ENCODE measurements at places on chromosomes 2 and 18.

- no peak for DNase-seq
These were observed 21.6 kb upstream of the RPRD1A start for GRCh38 chr18:36089001-36089400.

GRCh38 chr2:98008415-98008814, 12.7 kb upstream of the TMEM131 start:
- no peak for DNase-seq

GRCh38 chr2:65749545-65749944, 317.1 kb upstream of the SPRED2 start:
- no peak for DNase-seq

GRCh38 chr18:70039186-70039585, 91.5 kb upstream of the CD226 start:
- DNase-seq, result no peak

GRCh38 chr2:10366601-10367270, 64.0 kb downstream of the HPCAL1 start:
- DNase-seq, result no peak

DNA sequence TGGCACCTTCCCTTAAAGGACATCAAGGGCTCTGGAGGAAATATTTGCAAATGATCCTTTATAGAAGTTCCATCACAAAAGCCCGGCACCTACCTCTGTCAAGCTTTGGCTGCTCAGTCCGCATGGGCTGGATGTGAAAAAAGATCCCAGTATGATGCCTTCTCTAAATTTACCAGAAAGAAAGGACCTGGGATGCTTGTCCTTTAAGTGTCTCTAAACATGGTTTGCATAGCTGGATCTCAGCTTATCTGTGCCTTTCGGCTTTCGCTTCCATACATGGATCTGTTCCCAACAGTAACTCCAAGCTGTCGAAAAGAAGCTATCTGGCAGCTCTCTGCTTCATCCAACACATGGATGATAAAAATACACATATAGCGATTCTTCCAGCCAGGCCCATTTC, 60.4 kb upstream of the SLC8A1 start:
- DNase-seq, result no peak

DNA sequence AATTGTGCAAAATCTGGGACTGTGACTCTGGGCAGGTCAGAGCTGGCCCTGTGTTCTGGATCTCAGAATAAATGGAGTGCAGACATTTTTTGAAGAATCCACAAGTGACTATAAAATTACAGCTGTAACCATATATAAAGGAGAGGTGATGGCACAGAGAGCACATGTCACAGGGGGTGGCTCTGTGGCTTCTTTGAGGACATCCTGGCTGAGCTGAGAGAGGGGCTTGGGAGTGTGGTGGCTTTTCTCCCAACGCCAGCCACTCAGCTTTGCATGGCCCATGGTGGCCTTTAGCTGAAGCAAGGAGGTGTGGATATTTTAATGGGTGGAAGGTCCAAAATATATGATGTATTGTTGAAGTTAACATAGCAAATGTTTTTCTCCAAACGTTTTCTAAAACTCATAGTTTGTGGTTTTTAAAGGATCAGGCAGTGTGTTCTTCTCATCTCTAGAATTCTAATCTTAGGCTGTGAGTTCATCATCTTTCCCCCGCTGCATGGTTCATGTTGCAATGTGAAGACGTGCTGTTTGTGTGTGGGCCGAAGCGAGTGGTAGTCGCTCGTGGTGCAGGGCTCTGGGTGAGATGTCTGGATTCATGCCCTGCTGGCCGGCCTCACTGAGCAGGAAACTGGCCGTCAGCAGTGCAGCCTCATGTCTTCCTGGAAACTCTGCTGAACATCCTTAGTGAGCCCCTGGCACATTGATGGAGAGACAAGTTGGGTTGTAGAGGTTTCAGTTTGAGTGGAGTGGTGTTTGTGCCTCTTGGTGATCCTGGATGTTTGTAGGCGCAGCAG, 109.9 kb downstream of the ZNF236 start:
- no peak for DNase-seq

GRCh38 chr2:92073036-92073814, 2798.0 kb upstream of the TEKT4 start:
- no peak for DNase-seq

- no peak for DNase-seq
These were observed 28.6 kb upstream of the CTDP1 start for GRCh38 chr18:79650959-79651358.

DNA sequence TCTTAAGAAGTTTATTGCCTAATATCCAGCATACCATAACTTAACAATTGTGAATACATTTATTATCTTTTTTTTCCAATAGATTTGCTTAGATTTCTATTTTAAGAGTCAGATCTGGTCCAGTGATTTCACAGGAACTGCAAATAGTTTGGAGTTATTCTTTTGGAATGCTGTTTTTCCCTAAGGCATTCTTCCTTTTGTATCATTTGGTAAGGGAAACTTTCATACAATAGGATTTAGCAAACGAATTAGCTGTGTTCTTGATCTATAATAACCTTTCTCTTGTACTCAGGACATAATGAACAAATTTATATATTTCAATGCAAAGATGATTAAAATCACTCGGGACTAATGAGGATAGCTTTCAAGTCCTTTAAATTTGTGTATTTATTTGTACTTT, 201.6 kb downstream of the ERBB4 start:
- no peak for DNase-seq

DNA sequence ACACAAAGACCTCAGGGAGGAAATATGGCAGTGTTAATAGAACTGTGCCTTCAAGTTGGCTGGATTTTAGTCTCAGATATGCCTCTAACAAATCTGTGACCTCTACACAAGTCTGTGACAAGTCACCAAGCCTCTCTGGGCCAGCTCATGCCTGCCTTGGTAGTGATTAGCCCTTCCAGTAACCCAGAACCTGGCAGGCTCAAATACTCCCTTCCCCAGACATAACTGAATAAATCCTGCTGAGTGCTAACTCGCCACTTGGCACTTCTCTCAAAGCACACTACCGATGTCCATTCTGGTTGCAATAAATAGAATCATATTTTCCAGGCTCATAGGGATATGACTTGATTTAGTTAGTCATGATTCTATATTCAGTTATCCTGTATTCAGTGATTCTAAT, 15.3 kb upstream of the THSD7B start:
- DNase-seq, result no peak

GRCh38 chr2:8837795-8838140, 355 bp upstream of the KIDINS220 start:
- DNase-seq, result no peak

DNA sequence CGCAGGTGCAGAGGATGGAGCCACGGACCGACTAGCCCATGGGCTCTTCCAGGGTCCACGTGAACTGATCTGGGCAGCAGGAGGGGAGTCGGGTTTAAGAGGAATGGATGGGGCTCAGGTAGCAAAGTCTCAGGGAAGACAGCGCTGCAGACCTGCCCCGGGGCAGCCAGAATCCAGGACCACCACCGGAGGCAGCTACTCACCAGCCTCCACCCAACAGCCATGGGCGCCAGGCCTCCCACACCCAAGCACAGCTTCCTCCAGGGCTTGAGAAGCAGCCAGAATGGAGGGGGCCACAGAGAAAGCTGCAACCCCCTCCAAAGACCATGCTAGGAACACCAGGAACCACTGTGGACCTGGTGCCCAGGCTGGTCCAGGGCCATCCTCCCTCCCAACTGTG, 164.3 kb downstream of the TWIST2 start:
- DNase-seq, result no peak

GRCh38 chr2:229443546-229444268, 172.6 kb upstream of the PID1 start:
- DNase-seq, result no peak

DNA sequence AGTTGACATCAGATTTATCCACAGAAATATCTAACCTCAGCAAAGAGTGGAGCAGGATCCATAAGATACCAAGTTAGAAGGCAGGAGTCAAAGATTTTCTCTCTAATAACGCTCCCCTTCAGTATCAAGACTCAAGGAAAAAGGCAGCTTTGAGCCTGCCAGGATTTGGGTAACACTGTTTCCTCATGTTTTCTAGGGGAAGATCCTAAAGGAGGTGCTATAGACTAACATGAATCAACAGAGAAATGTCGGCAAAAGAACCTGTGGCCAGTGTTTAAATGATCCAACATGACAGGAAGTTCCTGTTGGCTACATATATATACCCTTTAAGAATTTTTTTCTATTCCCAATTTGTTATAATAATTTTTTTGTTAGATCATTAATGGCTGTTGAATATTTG, 402.3 kb downstream of the TGIF1 start:
- no peak for DNase-seq

- no peak for DNase-seq
These were observed 255.1 kb upstream of the THSD7B start for GRCh38 chr2:136510244-136510643.

DNA sequence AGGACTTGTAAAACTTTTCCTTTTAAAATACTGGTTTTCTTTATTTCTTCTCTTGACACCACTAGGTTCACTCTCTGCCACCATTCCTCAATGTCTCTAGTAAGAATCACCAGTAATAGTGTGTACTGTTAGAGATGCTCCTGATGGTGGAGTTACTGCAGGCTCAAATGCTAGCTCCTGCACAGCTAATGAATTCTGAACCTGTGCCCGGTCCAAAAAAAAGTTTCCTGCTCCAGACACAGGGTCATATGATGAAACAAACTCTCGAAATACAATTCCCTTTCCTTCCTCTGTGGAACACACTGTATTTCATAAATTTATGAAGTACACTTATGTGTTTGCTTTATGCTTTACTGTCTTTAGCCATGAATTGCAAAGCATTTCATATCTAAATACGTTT, 19.2 kb downstream of the PMS1 start:
- no peak for DNase-seq

DNA sequence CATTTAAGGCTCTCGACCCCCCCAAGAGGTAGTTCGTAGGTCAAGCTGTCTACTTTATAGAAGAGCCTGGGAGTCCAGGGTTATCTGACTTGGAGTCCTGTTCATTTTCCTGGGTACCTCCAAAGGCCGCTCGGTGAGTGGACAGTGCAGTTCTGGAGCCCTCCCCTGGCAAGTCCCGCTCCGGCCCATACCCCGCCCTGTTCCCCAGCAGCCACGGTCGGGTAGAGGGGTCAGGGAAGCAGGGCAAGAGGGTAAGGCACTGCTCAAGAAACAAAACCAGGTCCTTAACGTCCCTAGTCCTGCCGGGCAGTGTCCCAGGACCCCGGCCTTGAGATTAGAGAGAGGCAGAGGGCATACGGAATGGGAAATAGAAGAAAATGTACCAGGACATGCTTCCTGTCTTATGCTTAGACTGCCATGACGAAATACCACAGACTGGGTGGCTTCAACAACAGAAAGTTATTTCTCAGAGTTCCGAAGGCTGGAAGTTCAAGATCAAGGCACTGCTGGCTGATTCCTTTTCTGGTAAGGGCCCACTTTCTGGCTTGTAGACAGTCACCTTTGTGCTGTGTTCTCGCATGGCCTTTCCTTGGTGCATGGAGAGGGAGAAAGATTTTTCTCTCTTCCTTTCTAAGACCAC, 5.4 kb upstream of the HPCAL1 start:
- no peak for DNase-seq

DNA sequence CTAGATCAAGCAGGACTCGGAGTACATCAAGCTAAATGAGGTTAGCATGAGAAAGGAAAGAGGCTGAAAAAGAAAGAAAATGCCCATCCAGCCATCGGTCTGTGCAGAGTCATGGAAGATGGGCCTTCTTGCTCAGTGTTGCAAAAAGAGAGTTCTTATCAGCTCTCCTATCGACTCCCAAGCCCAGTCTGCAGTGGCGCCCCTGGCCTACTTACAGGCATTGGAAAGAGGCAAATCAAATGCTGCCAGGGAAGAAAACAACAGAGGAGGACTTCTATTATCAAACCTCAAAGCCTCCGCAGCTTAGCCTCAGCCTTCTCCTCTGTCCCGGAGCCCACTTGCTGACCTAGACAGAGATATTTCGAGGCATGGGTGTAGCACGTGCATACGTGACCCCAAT, 66.0 kb downstream of the CDH2 start:
- no peak for DNase-seq

GRCh38 chr2:158478237-158478636, 21.5 kb downstream of the PKP4 start:
- DNase-seq, result no peak

DNA sequence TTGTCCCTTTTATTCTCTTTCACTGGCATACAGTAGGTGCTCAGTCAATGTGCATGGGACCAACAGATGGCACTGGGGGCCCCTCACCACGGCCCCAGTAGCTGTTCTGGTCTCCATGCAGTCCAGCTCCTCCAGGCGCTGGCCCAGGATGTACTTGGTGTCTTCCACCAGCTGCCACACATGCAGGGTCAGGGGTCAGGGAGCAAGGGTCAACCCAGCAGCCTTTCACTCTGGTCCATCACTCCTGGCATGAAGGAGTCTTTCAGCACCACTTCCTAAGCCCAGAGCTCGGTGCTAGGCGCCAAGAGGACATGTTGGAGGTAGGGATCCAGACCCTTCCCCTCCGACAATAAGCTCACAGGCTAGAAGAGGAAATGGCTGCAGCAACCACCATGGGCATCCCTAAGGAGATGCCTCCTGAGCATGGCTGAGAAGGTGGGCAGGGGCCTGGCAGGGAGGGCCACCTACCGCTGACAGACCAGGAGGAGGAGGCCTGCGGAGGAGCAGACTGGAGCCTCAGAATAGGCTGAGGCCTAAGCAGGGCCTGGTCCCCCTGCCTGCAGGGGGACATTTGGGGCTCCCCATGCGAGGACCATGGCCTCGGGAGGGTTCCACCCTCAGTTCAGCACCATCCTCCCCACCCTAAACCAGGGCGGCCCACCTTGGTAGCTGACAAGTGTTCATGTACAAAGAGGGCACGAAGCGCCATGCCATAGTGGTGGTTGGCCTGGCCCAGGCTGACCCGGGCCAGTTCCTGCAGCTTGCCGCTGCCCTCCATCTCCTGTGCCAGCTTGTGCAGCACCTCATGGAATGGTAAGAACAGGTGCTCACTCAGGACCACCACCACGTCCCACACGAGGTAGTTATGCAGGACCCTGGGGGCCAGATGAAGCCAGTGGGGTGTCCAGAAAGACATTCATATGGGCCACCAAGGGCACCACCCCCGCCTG, 10.2 kb downstream of the ALPG start:
- DNase-seq, result no peak

- peak; percentile 18 for DNase-seq
These were observed 68.1 kb downstream of the TMEM247 start for GRCh38 chr2:46547223-46548102.

- DNase-seq, result no peak
These were observed 766.0 kb downstream of the LRP1B start for GRCh38 chr2:141364821-141365220.

- no peak for DNase-seq
These were observed 7.3 kb upstream of the SETBP1 start for GRCh38 chr18:44673256-44673880.

GRCh38 chr2:134625311-134625710, 93.5 kb downstream of the TMEM163 start:
- no peak for DNase-seq

GRCh38 chr18:79853303-79853992, 55.7 kb downstream of the KCNG2 start:
- DNase-seq, result no peak

DNA sequence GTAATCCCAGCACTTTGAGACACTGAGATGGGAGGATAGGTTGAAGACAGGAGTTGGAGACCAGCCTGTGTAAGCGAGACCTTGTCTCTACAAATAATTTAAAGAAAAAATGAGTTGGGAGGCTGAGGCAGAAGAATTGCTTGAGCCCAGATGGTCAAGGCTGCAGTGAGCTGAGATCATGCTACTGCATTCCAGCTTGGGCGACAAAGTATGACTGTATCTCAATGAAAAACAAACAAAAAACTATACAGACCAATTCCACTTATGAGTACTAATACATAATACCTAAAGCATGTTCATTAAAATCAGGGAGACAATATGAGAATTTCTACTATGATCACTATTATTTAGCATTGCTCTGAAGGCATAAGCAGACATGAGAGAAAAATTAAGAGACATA, 12.6 kb downstream of the RNF149 start:
- DNase-seq, result no peak

GRCh38 chr18:51337406-51337805, 139.9 kb upstream of the MEX3C start:
- no peak for DNase-seq

Measured in AML-193 (cell line).